ENCODE measurements at places on chromosomes 7 and 10. TPM values are rescaled to one million over a fixed set of nuclear protein-coding genes. Genes with fewer than 3 reads are reported as not detected.
A peak's percentile ranks its signal among the peaks of the same experiment; 100 is the strongest.

GRCh38 chr10:95560278-95561176 lies 644 bp downstream of the SORBS1 start:
- peak; percentile 57 for DNase-seq

DNA sequence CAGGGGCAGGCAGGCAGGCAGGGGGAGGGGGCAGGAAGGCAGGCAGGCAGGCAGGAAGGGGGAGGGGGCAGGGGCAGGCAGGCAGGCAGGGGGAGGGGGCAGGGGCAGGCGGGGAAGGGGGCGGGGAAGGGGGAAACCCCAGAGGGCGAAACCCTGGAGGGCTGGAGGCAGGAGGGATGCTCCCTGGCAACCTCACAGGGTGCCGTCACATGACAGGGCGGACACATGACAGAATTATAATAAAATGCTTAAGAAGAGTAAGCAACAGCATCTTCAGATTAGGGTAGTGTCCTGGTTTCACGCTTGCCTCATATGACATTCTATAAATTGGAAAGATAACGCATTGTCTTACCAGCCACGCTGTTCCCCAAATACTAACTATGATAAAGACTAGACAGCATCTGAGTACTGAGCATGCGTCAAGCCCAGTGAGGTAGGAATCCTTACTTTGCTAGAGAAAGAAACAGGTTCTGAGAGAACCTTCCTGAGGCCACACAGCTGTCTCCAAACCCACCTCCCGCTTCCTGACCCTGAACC lies 131.6 kb downstream of the DIP2C start:
- DNase-seq: peak; percentile 30

The ZCWPW1 gene
- 1.9 TPM for total RNA-seq

DNA sequence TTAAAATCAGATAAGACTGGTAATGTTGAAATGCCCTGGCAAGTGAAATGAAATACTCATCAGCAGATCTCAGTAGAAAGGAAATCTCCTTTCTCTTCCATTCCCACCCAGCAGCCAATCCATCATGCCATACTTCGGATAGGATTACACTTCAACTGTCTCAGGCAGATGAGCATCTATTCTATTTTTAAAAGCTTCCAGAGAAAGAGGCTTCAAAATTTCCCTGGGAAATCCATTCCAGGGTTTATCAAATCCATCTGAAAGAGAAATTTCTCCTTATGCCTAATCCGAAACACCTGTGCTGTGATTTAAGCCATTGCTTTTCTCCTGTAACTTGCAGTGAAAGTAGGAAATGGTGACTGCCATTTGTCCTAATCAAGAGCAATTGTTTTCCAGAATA lies 60.4 kb upstream of the RAPGEF5 start:
- no peak for DNase-seq

DNA sequence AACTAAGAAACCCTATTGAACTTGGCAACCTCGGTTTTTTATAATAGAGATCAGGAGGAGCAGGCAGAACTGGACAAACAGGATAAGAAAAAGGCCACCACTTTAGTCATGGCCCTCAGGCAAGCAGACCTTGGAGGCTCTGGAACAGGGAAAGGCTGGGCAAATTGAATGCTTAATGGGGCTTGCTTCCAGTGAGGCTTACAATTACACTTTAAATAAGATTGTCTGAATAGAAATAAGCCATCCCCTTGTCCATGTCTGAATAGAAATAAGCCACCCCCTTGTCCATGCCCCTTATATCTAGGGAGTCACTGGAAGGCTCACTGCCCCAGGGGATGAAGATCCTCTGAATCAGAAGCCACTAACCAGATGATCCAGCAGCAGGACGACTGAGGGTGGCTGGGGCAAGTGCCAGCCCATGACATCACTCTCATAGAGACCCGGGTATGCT lies 40.6 kb downstream of the AKR1B15 start:
- peak; percentile 65 for DNase-seq

The PON3 gene
- not detected for total RNA-seq

DNA sequence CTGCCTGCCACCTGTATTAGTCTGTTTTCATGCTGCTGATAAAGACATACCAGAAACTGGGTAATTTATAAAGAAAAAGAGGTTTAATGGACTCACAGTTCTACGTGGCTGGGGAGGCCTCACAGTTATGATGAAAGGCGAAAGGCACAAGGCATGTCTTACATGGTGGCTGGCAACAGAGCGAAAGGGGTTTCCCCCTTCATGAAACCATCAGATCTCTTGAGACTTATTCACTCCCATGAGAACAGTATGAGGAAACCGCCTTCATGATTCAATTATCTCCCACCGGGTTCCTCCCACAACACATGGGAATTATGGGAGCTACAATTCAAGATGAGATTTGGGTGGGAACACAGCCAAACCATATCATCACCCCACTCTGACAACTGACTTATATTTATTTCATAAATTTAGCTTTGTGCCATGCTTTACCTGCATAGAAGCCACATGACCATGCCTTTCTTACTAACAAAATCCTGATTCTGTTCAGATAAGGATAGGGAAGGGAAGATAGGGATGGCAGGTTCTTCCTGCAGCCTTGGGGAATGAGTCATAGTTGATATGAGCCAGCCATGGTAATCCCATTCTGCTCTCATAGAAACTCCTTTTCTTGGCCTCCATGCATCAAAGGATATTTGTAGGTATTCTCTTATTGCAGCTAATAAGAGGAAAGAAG lies 191.3 kb upstream of the AGK start:
- DNase-seq: no peak

DNA sequence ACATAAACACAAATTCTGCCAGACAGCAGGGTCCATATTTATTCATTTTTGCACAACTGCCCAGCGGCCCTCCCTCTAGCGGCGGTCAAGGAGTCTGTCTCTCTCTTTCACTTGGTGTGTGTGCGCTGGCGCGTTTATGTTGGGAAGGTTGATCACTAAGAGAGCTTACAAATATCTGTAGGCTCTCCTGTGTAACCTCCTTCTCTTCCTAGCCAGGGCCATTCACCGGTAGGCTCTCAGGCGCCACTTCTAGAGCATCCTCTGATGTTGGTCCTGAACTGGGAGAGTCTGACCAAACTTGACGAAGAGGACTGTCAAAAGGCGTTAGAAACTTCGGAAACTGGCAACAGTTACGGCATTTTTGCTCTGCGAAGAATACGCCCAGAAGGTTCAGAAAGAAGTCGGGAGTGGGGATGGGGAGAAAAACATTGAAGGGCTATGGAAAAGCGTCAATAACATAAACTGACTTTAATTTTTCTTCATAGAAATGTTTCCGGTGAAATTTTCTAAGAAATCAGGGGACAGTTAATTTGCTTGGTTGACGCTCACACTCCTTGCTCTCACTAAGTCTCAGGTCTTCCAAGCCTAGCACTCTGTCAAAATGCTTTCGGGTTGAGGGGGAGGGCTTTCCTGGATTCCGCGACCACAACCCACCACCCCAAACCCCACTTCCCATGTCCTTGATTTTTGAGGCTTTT lies 731.1 kb downstream of the ZWINT start:
- peak; percentile 67 for DNase-seq

- no peak for DNase-seq
These were observed 42.5 kb downstream of the ACBD5 start for GRCh38 chr10:27197980-27198620.

The HKDC1 gene
- 0.13 TPM for total RNA-seq

- no peak for DNase-seq
These were observed 137.0 kb downstream of the PTPRN2 start for GRCh38 chr7:158450476-158451124.

The ARHGAP12 gene
- total RNA-seq: 47.3 TPM

GRCh38 chr7:4091767-4092166 lies 590.3 kb upstream of the FOXK1 start:
- DNase-seq: no peak

The HIPK2 gene
- total RNA-seq: 9.1 TPM

The RET gene
- not detected for total RNA-seq

The ZNF485 gene
- 1.5 TPM for total RNA-seq

- peak; percentile 86 for DNase-seq
These were observed 501.6 kb downstream of the GALNT17 start for GRCh38 chr7:71633551-71634008.

DNA sequence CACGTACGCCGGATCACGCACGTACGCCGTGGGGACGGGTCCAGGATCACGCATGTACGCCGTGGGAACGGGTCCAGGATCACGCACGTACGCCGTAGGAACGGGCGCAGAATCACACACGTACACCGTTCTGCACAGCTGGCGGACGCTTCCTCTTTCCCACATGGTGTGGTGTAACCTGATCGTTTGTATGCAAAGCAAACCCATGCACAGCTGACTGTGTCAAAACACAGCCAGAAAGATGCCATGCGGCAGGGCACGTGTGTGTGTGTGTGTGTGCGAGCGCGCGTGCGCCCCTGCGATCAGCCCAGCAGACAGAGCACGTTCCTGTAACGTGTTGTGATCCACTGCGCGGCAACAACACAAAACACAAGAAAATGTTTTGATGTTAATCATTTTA lies 573.6 kb downstream of the DNAJB6 start:
- DNase-seq: no peak

GRCh38 chr10:77111611-77112550 lies 525.7 kb downstream of the KCNMA1 start:
- DNase-seq: peak; percentile 83

GRCh38 chr7:158140538-158141220 lies 446.9 kb downstream of the PTPRN2 start:
- no peak for DNase-seq

GRCh38 chr7:94258418-94259300 lies 136.0 kb upstream of the COL1A2 start:
- no peak for DNase-seq

- no peak for DNase-seq
These were observed 16.3 kb upstream of the RNF216 start for GRCh38 chr7:5797716-5798115.

- DNase-seq: peak; percentile 17
These were observed 20.5 kb downstream of the GRID1 start for GRCh38 chr10:86345859-86346798.

GRCh38 chr7:101549734-101550133 lies 79.4 kb downstream of the MYL10 start:
- no peak for DNase-seq

DNA sequence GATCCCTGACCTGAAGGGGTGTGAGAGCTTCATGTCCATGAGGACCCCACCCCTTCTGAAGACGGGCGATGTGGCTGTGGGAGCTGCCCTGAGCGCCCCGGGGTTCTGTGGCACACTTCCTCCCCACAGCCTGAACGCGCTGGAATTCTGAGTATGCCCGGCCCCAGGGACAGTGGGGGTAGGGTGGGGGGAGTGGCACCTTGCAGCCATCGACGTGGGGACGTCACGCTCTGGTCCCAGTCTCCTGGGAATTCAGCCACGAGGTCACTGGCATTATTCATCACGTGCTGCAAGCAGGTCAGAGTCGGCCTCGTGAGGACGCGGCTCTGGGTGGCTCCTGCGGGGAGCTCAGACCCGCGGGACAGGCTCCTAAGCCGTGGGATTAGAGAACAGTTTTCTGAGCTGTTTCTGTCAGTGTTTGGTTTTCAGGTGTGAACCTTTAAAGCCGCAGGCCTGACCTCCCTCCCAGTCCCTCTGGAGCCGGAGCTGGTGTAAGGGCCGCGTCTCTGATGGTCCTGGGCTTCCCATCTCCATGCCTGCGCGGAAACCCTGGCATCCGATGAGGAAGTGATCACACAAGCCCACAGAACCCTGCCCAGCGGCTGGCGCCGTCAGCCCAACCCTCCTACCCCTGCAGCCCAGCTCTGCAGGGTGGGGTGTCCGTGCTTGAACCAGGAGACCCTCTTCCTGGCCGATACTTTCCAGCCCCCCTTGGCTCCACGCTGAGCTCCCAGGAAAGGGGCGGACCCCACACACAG lies 16.1 kb downstream of the GPR146 start:
- no peak for DNase-seq

The AOAH gene
- not detected for total RNA-seq

DNA sequence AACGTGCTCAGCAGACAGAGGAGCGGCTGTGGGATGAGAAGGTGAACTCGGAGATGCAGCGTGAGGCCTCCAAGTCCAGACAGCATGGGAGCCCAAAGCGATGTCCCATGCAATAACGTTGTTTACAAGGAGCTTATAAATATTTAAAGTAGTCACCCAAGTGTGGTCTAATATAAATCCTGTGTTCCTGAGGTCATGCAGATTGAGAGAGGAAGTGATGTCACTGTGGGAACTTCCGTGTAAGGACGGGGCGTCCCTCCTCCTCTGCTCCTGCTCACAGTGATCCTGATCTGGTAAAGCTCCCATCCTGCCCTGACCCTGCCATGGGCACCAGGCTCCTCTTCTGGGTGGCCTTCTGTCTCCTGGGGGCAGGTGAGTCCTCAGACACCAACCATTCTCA lies 94.7 kb upstream of the PRSS58 start:
- no peak for DNase-seq

DNA sequence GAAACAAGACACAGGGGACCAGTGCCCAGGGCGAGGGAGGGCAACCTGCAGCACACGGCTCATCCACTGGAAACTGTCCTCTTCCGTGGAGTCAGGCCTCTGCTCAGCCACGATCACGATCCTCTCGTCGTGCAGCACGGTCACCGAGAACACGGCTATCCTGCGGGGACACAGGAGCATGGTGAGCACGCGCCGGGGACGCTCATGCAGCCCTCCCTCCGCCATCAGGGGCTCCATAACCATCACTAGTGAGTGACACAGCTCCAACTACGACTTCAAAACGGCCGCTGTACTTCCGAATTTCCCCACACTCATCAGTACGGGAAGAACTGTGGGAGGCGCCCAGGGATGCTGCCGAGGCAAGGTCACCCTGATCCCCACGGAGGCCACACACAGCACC lies 227.9 kb downstream of the ZMYND11 start:
- no peak for DNase-seq

The GIMAP1 gene
- total RNA-seq: not detected

- DNase-seq: peak; percentile 79
These were observed 132.6 kb downstream of the MAPK8 start for GRCh38 chr10:48439031-48439430.

DNA sequence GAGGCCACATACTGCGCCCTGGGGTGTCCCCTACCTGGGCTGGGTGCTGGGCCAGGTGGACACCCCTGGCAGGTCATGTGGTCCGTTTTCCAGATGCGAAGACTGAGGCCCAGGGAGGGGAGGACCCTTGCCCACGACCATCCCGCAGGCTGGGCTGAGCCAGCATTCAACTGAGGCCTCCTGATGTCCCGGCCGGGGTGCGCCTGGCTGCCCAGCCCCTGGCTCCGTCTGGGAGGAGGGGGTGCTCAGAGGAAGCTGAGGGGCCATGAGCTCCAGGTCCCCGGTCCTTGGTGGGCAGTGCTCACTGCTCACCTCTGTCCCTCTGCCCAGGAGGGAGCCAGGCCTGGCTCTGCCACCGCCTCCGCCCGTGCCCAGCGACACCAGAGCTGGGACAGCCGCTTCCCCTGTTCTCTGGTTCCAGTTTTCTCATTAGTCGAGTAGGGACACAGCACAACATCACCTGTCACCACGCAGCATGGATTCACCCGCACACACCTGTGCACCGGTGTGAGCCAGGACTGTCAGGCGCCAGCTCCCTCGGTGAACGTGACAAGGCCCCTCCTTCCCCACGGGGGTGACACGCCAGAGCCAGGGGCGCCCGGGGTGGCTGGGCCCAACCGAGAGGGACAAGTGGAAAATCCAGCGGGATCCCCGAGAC lies 139.7 kb downstream of the ELFN1 start:
- no peak for DNase-seq

- no peak for DNase-seq
These were observed 4.7 kb upstream of the ABLIM1 start for GRCh38 chr10:114662646-114663217.

- DNase-seq: no peak
These were observed 54.0 kb upstream of the HECW1 start for GRCh38 chr7:43058271-43059066.

The SLC39A12 gene
- total RNA-seq: not detected

The IL6 gene
- total RNA-seq: 18.7 TPM

All from GM23248 (cell line).